ENCODE measurements at places on chromosomes 3 and 15.

DNA sequence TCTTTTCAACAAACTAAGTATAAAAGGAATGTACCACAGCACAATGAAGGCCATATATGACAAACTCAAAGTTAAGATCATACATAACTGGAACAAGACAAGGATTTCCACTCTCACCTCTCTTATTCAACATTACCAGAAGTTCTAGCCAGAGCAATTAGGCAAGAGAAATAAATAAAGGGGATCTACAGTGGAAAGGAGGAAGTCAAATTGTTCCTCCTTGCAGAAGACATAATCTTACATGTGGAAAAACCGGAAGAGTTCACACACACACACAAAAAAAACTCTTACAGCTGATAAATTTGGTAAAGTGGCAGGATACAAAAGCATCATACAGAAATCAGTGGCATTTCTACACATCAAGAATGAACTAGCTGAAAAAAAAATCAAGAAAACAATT is 277.9 kb downstream of the MCTP2 start:
- DNase-seq, result no peak

- no peak for DNase-seq
These were observed 32.9 kb upstream of the FBLN2 start for GRCh38 chr3:13515786-13516759.

- no peak for DNase-seq
These were observed 149.9 kb downstream of the OR4M2 start for GRCh38 chr15:22229990-22230819.

DNA sequence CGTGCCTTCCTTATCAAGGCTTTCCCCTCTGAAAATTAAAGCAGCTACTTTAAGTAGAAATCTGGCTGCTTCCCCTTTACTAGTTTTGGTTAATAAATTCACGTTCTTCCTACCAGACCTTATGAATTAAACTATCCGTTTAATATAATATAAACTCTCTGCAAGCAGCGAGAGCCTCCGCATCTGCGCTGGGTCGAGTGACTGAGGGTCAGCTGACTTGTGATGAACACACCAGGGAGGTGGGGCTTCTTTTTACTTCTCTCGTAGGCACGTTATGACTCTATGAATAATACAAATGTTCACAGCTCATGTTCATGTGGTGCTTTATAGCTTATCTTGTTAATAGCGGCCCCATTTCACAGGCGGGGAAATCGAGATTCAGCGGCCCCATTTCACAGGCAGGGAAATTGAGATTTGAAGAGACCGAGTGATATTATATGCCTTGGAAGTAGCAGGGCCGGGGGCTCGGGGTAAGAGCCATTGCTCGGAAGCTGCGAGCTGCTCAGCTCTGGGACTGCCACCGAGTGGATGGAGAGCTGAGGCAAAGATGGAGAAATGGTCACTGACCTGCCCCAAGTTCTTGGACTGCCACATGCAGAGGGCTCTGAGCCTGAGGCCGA is 8.3 kb downstream of the MUC4 start:
- no peak for DNase-seq

DNA sequence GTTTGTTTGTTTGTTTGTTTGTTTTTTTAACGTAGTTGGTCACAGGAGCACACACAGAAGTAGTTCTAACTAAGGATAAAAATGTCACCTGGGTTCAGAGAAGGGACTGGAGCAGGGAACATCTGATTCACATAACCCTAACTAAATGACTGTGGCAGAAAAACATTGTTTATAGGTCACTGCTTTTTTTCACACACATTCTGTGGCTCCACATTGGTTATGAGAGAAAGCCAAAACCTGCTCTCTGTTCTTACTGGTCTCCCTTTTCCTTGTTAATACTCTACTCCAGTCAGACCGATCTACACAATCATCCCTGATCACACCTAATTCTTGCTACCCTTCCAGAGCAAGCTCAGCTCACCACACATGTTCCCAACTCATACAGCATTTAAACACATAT is 190.4 kb upstream of the ICE2 start:
- no peak for DNase-seq

GRCh38 chr3:160870327-160870726 is 114.3 kb downstream of the PPM1L start:
- DNase-seq, result peak; percentile 38

- no peak for DNase-seq
These were observed 23.3 kb upstream of the SENP7 start for GRCh38 chr3:101536266-101536665.

DNA sequence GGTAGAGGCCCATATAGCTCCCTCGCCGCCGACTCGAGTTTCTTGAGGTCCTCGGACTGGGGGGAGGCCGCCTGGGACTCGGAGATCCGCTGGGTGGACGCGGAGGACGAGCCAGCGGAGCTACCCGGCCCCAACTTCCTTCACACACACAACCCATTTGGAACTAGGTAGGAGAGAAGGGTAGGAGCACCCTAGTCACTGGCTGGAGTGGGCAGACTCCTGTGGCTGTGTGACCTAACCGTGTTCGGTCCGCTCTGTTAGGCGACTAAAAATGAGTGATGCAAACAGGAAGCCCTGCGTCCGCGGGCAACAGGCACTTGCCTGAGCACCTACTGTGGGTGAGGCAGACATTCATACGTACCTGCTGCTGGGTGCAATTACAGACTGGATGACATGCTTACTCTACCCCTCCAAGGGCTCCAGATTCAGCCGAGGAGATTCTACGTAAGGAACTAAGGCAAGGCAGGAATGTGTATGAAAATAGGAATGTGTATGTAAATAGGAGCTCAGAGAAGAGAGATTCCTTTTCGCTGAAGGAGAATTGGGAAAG is 4.6 kb upstream of the SIN3A start:
- DNase-seq, result peak; percentile 60

Data from NCI-H526 treated with DMSO at 0.1 percent for 48 hours (cell line).